ENCODE measurements at places on chromosomes 5 and 9.

- no peak for DNase-seq
These were observed 1.1 kb downstream of the SLC27A4 start for GRCh38 chr9:128341435-128341849.

DNA sequence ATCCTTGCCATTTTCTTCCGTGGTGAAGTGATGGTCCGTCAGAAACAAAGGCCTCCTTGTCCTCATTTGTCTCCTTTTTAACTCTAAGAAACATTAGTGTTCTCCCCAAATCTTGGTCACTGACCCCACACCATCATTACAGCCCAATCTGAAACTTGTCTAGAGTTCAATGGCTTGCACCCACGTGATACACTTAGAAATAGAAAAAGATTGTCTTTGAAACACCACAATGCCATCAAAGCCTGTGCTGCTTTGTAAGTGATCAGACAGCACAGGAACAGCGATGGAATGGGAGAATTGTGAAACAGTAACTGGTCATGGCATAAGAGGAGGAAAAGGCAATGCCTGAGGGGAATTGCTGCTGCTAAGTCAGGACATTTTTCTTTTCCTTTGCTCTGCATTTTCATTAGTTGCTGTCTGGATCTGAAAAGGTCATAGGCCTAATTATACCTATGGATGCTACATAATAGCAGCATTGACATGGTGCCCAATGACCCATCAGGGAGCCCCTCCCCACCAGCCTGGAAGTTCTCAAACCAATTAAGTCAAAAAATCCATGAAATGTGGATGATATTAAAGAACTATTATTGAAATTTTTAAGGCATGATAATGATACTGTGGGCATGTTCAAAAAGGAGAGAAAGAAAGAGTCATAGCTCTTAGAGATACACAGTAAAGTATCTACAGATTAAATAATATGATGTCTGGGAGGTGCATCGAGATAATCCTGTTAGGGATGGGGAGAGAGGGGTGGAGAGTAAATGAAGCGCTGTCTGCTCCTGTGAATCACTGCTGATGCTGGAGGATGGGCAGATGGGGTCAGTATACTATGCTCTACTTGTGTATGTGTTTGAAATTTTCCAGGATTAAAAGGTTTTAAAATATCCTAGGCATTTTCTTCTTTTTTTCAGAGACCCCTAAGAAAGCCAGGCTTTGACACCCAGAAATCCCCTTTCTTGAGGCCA is 83.6 kb downstream of the ENC1 start:
- no peak for DNase-seq

GRCh38 chr5:54969856-54970828 is 15.3 kb downstream of the ESM1 start:
- no peak for DNase-seq

- no peak for DNase-seq
These were observed 19.3 kb downstream of the RASEF start for GRCh38 chr9:83043597-83043996.

DNA sequence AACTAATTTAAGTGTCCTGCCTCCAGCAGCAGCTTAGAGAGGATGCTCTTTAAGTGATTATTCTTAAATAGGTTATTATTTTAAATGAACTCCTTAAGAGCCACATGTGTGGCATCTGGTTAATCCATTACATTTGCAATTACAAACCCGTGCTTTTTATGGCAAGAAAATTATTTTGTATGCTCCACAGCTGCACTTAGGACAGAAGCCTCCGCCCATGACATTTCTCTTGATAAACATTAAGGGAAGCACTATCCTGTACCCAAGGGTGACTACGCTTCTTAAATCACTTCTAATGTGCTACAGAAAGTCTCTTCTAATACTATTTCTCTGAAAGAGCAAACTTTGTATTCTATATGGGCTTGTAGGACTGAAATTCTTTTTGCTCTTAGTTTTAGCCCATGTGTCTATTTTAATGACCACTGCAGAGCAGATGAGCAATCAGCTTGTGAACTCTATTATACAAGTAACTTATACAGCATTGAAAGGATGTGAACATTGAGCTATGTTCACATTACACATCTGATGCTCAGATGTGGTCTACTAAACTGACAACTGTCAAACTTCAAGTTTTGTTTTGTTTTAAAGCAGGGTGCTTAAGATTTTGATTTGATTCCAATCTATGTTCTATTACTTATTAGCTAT is 223.4 kb downstream of the COX7C start:
- no peak for DNase-seq

DNA sequence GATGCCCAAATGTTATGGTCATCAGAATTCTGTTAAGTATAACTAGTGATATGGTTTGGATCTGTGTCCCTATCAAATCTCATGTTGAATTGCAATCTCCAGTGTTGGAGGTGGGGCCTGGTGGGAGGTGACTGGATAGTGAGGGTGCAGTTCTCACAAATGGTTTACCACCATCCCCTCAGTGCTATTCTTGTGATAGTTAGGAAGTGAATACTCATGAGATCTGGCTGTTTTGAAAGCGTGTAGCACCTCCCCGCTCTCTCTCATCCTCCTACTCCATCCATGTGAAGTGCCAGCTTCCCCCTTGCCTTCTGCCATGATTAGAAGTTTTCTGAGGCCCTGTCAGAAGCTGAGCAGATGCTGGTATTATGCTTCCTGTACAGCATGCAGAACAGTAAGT is 359.5 kb downstream of the TMEM167A start:
- no peak for DNase-seq

GRCh38 chr9:126666155-126666803 is 52.6 kb downstream of the LMX1B start:
- no peak for DNase-seq

DNA sequence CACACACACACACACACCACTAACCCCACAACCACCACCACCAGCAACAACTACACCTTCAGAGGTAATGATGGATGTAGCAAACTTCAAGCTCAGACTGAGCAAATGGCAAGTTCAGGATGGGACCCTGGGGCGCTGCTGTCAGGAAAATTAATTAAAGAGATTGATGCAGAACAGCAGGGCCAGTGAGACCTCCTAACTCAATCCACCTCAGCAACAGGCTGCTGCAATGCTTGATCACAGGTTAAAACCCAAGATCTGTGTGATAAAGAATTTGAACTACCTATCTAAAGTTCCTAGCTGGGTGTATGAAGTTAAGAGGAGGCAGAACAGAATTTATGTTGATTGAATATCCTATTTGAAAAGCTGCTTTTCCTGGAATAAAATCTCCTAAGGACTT is 140.3 kb upstream of the FER start:
- DNase-seq: no peak

Data from omental fat pad (tissue), 4 donors.